Right lung (tissue), 10 donors: ENCODE measurements at places on chromosomes 13 and 19. TPM values are rescaled to one million over a fixed set of nuclear protein-coding genes. Genes with fewer than 3 reads are reported as not detected.

Gene MEF2B
- 3.5 TPM for polyA plus RNA-seq

Gene TRPC4
- 0.14 TPM for polyA plus RNA-seq

Gene LAIR1
- polyA plus RNA-seq: 11.6 TPM

Gene ZNF541
- 0.37 TPM for polyA plus RNA-seq

Gene UBE2L5
- 0.47 TPM for polyA plus RNA-seq

Gene FLT3LG
- polyA plus RNA-seq: 10.1 TPM

Gene KASH5
- polyA plus RNA-seq: not detected

Gene LMTK3
- polyA plus RNA-seq: 3.3 TPM
